Fibroblast of mammary gland (primary cell): ENCODE measurements at places on chromosomes 6 and 20.

- DNase-seq: no peak
Measured at GRCh38 chr6:54440549-54440948, 132.3 kb downstream of the TINAG start.

- DNase-seq: no peak
Measured at GRCh38 chr6:90202156-90202555, 94.5 kb downstream of the BACH2 start.

DNA sequence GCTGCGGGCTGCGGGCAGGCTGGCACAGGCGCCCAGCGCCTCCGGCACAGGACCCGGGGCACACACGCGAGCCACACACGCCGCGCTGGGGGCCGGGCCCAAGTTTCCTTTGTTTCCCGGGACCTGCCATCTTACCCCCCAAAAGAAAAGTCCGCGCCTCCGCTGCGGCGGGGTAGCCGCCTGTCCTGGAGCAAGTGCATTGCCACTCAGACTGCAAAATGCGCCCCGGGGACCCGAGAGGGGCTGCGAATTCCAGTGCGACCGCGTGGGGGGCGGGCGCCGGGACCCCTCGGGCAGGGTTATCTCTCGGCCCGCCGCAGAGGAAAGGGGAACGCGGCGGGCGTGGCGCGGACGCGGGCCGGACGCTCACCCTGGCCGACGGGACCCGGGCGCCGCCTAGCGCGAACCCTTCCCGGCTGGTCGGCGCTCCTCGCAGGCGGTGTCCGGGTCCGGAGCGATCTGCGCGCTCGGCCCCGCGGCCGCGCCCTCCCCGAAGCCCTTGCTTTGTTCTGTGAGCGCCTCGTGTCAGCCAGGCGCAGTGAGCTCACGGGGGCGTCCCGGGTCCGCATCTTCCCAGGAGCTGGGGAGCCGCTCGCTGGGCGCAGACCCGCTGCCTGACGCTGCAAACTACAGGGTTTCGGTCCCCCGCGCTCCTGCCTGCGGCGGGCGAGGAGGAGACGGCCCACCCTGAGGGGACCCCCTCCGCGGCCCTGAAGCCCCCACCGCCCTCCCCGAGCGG, 639 bp upstream of the CD24 start:
- peak; percentile 4 for DNase-seq

DNA sequence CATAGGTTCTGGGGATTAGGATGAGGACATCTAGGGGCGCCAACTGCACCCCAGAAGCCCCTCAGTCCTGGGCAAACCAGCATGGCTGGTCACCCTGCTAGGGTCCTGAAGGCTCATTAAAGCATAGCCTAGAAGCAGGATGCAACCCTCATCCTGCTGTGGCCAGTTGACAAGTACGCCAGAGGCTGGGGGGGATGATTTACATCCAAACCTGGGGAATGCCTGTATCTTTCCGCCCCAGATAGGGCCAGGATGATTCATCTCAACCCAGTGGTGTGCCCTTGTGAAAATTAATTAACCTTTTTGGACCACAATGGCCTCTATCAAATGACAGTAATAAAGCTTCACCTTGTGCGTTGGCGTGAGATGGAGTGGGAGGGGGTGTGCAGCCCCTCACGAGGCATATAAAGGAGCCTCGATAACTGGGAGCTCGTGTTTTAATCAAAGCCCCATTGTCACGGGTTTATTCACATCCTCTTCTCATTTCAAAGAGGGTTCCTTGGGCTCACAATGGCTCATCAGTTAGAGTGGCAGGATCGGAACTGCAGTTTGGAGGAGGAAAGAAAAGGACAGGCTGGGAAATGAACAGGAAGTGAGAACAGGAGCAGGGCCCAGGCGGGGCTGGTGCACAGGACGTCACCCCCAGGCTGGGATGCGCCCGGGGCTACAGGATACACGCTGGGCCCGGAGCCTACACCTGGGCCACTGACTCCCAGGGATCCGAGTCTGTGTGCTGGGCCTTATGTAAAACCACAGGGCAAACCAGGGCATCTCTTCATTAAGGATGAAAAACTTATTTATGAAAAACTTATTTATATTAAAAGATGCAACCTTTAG, 121.8 kb upstream of the PHACTR3 start:
- no peak for DNase-seq

- DNase-seq: peak; percentile 15
Measured at GRCh38 chr6:82761674-82762345, 303.8 kb downstream of the UBE3D start.

DNA sequence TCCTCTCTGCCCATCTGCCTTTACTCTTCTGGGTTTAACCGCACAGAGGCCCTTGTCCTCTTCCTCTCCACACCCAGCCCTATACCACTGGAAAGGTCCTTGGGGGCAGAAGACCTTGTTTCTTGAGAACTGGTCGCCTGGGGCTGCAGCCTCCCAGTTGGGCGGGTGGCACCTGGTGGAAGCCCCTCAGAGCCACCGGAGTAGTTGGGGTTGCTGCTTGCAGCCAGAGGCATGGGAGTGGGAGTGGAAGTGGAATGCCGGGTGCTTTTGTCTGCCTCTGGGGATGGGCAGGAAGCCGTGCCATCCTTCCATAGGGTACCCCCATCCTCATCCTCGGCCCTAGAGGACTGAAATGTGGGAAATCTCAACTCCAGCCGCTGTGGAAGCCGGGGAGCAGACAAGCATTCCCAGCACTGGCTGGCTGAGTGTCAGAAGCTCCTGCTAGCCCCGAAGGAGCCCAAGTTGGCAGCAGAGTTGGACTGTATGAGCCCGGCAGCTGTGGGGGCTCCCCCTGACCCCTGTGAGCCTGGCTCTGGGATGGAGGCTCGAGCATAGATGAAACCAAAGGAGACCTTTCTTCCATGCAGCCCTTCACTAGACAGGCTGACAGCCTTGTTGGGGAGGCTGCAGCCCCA, 1.2 kb downstream of the VSTM2L start:
- DNase-seq: no peak

- DNase-seq: peak; percentile 77
Measured at GRCh38 chr6:170529839-170530469, 23.2 kb downstream of the PSMB1 start.

DNA sequence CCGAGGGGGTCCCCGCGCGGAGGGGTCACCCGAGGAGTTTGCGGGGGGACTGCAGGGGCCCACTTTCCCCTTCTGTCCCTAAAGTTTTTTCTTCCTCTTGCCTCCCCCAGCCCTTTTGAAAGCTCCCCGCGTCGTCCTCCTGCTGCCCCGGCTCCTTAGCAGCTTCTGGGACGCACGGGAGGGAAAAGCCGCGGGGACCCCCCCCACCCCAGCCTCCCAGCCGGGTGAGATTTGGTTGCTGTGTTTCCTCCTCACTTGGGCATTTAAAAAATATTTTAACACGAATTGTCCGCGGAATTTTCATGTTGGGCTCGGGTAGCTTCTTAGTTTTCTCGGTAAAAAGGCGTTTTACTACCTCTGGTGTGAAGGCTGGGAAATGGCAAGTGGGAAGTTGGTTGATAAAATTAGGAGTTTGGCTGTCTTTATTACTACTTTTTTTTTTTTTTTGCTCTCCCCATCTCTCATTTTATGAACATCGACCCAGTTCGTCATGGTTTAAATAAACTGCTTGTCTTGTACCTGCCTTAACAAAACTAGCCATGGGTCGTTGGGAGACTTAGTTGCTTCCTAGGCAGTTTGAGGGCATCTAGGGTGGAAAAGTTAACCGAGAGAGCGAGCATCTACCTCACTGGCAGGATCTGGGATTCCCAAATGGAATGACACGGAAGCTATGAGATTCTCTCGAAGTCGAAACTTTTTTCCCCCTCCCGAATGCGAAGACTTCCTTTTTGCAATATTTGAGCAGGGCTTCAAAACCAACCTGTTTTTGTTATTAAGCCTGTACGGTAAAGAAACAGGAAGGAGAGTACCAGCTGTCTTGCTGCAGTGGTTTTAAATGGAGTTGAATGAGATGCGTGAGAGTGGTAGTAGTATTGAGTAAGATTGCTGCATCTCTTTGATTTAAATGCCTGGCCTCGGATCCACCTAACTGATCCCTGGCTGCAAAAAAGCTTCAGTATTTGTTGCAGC, 868 bp downstream of the NCOA3 start:
- peak; percentile 50 for DNase-seq

DNA sequence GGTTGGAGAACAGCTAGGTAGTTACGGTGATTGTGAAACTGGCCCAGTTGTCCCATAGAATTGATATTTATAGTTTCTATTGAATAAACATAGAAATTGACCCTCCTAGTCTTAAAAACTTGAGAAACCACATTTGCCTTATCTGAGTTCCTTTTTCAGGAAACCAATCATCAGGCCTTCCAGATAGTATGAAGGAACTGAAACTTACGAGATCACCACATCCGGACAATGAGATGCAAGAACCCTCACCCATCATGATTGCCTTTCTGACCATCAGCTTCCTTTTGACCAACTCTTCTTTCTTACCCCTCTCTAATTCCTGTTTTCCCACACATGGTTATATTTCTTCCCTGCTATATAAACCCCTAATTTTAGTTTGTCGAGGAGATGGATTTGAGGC, 21.8 kb downstream of the SLC35F1 start:
- no peak for DNase-seq

GRCh38 chr20:14997791-14998190, 660.4 kb upstream of the FLRT3 start:
- peak; percentile 86 for DNase-seq

DNA sequence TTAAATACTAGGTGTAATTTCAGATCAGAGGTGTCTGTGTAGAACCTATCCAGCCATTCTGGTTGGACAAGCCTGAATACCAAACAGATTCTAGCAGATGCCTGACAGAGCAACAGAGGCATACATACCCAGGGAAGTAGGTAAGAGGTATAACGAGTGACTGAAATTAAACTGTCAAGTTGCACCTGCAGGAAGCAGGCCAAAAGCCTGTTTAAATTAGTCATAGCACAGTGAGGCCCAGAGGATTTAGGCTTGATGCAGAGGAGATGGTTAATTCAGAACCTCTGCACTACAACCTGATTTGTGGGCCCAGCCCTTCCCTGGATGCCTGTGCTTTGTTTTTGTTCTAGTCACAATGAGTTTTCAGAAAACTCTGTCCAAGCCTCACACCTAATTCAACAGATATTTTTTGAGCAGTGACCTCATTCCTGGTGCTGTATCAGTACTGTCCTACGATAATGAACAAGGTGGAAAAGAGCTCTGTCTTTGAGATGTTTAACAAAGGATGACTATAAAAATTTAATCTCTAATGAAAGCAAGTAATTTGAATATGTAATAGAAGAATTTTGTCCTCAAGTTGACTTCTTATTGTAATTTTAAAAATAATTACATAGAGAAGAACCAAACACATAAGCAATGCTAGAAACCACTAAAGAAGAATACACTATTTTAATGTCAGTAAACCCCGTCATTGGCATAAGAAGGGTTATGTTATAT, 31.7 kb downstream of the C6orf58 start:
- no peak for DNase-seq

DNA sequence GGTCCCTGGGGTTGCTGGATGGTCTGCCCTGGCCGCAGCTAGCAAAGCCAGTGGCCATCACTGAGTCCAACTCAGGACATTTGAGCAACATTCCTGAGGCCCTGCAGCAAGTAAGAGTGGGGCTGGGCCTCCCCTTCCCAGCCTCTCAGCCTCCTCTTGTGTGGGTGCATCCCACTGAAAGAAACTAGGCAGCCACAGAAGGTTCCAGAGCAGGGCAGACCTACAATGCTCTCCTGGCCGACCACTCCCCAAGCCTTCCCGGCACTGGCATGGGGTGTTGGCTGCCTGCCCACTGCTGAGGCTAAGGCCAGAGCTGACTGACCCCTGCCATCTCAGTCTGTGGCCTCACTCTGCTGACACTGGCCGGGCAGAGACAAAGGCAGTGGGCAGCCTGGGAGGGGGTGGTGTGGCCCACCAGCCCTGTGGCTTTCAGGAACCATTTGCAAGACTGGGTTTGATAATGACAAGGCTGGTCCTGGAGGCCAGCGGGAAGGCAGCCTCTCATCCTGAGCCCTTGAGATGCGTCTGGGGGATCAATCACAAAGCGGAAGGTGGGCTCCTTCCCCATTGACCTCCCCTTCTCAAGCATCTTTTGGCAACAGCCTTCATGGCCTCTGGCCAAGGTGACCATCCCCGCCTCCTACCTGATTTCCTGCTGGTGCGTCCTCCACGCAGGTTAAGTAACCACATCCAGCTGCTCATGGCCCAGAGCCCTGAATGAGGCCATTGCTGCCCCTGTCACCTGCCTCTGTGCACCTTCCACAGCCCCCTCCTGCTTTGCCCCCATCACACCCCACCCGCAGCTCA, 9.6 kb downstream of the DLGAP4 start:
- no peak for DNase-seq

DNA sequence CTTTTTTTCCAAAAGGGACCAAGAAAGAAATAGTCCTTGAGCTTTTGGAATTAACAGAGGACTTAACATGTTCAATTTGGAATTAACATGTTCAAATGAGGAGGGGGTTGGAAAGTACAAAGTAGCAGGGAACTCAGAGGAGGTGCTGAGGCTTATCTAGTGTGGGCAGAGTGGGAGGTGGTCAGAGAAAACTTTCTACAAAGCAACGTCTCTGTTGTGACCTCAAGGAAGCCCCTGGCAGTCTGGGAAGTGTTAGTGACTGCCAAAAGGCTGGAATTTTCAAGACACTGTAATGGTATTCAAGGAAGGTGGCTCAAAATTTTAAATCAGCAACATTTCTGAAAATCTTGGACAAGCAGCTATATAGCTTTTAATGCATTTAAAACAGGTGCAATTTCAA, 7.3 kb downstream of the ECI2 start:
- DNase-seq: no peak

- DNase-seq: peak; percentile 74
Measured at GRCh38 chr6:119350952-119351372, 1.4 kb upstream of the MAN1A1 start.

- no peak for DNase-seq
Measured at GRCh38 chr6:168609026-168609685, 168.2 kb downstream of the SMOC2 start.

DNA sequence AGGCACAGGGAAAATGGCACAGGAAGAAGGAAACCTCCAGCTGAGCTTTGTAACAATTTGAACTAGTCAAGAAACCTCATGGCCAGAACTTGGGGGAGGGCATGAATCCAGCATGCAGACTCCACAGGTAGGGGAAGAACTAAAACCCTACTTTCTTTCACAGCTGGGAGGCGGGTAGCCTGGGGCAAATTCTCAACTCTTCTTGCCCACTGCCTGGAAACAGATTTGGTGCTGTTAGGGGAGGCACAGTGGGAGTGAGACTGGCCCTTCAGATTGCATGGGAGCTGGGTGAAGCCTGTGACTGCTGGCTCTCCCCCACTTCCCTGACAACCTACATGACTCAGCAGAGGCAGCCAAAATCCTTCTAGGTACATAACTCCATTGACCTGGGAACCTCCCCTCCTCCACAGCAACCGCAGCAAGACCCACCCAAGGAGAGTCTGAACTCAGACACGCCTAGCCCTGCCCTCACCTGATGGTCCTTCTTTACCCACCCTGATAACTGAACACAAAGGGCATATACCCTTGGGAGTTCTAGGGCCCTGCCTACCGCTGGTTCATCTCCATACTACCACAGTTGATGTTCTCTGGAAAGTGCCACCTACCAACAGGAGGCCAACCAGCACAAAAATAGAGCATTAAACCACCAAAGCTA, 37.2 kb upstream of the TRIM27 start:
- no peak for DNase-seq

- DNase-seq: no peak
Measured at GRCh38 chr6:104958178-104959025, 1.5 kb downstream of the LIN28B start.
